ENCODE measurements at places on chromosomes 6 and 20.

DNA sequence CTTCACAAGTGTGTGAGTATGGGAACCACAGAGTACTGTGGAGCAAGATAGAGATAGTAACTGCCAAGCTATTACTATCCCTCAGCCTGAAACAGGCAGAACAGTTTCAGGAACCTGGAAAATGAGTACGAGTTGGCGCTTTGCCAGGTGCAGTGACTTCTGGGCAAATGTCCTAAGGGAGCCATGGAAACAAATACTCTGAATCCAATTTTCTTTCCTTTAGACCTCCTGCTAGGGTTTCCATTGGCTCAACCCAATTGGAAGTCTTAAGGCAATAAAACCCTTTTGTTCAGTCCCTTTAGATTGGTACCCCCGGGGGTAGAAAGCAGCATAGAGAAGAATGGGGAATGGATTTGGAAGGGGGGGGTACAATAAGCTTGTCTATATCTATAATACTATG, 205.0 kb upstream of the EPHA7 start:
- DNase-seq: no peak

- no peak for DNase-seq
These were observed 17.0 kb upstream of the ZNF318 start for GRCh38 chr6:43386492-43386891.

DNA sequence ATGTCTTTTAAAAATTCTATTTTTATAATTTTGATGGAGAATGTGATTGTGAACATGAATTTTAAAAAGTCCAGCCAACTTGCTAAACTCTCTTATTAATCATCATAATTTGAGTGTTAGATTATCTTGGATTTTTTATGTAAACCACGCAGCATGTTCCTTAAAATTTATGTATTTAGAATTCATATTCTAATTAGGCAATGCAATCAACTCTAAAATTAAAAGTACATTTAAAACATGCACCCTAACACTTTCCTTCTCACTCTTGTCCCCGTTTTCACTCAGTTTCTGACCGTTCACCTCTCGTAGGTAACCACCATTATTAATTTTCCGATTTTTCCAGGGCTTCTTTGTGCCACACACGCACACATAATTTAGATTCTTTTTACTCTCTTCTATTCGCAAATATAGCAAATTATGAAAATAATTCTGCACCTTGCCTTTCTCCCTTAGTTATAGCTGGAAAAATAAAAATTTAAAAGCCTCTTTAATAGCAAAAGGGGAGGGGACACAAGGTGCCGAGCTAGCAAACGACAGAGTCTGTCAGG, 329 bp upstream of the ZKSCAN3 start:
- no peak for DNase-seq

DNA sequence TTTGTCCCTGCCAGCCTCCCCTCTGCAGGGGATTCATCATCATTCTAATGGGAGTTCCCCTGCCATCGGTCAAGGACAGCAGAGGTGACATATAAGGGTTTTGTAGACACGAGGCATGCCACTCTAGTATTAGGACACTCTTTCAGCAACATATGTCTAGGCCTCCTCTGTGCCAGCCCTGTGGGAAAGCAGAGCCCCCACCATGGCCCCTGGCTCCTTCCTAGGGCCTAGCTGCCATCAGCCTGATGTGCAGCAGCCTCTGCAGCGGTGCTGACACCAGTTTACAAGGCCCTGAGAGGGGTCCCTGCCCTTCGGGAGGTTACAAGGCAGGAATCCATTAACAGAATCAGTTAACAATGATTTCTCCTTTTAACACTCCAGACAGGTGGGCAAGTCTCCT, 32.5 kb downstream of the TMEM242 start:
- no peak for DNase-seq

DNA sequence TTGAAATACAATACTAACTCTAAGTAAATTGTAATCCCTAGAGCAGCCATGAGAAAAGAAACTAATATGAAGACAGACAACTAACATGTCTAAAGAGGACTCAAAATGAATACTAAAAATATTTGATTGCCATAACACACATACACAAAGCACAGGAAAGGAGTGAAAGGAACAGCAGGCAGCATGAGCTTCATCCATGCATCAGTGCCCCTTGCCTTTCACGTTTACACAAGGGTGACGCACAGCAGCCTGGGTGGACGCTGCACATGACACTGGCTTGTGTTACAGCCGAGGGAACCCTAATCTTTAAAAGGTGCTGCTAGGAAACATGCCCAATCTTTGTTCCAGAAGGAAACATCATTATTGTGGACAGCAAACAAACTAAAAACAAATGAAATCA, 123.5 kb downstream of the MAN1A1 start:
- DNase-seq: no peak

GRCh38 chr6:154796484-154796883, 63.3 kb downstream of the SCAF8 start:
- no peak for DNase-seq

- no peak for DNase-seq
These were observed 42.7 kb downstream of the MAFB start for GRCh38 chr20:40646361-40646760.

- DNase-seq: no peak
These were observed 176.4 kb downstream of the ARID1B start for GRCh38 chr6:156953479-156954146.

GRCh38 chr6:21099338-21100314, 493.9 kb upstream of the SOX4 start:
- no peak for DNase-seq

GRCh38 chr6:57262901-57263694, 41.0 kb upstream of the RAB23 start:
- DNase-seq: no peak

Data from stimulated activated CD4-positive, alpha-beta T cell treated with anti-CD3 and anti-CD28 coated beads, Interleukin-4, amount 100 ng/mL, for 1 hour (primary cell).